ENCODE measurements at places on chromosomes 7 and 10. TPM values are rescaled to one million over a fixed set of nuclear protein-coding genes. Genes with fewer than 3 reads are reported as not detected.

Gene NFE2L3
- 211 TPM for total RNA-seq

DNA sequence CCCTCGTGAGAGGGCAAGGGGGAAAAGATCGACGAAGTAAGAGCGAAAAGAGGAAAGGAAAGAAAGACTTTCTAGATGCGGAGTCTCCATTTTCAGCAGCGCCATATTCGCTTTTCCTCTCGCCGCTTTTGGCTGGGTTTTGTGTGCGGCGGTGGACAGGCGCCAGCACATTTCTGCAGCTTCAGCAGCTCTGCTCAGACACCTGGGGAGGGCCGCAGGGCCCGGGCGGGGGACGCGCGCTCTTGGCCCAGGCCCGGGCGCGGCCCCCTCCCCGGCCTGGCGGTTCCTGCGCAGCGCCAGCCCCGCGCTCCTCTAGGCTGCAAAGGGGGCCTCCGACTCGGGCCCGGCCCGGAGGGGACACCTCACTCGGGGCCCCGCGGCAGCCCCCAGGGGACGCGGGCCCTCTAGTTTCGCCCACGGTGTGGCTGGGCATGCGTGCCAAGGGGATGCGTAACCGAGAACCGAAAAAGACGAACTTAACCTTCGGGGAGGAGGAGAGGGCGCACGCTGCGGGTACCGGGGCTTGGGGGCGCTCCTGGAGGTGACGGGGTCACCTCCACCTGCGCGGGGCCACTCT is 34.5 kb upstream of the EBLN1 start:
- DNase-seq: peak; percentile 84

GRCh38 chr7:132446260-132446659 is 130.0 kb downstream of the PLXNA4 start:
- DNase-seq: no peak

GRCh38 chr10:75441196-75441595 is 9.8 kb downstream of the LRMDA start:
- DNase-seq: no peak

Gene CPED1
- 21.5 TPM for total RNA-seq

DNA sequence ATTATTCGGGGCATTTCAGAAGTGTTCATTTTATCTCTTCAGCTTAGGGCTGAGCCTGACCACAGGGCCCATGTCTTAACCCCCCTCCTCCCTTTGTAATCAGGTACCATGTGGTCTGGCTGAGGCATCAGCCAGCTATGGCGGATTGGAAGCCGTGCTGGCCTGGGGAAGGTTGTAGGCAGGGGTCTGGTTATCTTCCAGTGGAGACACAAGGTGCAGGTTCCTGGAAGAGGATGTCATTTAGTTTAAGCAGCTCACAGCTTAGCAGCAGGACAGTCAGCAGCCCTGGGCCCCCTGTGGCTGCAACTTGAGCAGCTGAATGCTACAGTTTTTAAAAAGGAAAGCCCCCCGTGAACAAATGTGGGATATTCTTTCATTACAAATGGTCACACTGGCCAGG is 22.1 kb downstream of the BAG3 start:
- DNase-seq: no peak

DNA sequence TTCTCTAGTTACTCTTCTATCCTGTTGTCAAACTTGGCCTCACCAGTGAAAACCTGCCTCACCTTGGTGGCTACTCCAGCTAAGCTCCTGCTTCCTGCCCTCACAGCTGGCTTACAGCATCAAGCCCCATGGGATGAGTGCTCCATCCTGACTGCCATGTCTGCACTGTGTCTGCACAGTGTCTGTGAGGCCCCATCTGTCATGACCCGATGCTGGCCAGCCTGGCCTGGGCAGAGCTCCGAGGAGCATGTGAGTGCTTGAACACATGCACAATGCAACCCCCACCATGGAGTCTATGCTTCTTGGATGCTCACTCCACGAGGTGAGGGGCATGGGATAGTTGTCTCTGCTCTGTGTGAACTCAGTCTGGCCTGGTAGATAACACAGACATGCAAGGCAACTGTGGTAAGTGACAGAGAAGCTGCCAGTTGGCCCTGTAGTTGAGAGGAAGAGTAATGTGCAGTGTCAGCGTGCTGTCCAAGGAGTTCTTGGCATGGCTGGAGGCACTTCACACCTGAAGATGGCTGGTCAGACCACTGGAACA is 207.1 kb upstream of the ZNF32 start:
- no peak for DNase-seq

Gene SFMBT2
- 0.06 TPM for total RNA-seq

Gene CBLL1
- total RNA-seq: 41.0 TPM

- no peak for DNase-seq
Observed at GRCh38 chr7:85322252-85322651, 135.4 kb upstream of the SEMA3D start.

- no peak for DNase-seq
Observed at GRCh38 chr7:80231707-80232106, 97.1 kb downstream of the GNAI1 start.

GRCh38 chr10:105278439-105278838 is 637.3 kb downstream of the SORCS3 start:
- no peak for DNase-seq

Gene ZPBP
- not detected for total RNA-seq

- no peak for DNase-seq
Observed at GRCh38 chr10:51034769-51035168, 39.5 kb upstream of the PRKG1 start.

- DNase-seq: no peak
Observed at GRCh38 chr7:151697515-151697895, 177.8 kb upstream of the RHEB start.

DNA sequence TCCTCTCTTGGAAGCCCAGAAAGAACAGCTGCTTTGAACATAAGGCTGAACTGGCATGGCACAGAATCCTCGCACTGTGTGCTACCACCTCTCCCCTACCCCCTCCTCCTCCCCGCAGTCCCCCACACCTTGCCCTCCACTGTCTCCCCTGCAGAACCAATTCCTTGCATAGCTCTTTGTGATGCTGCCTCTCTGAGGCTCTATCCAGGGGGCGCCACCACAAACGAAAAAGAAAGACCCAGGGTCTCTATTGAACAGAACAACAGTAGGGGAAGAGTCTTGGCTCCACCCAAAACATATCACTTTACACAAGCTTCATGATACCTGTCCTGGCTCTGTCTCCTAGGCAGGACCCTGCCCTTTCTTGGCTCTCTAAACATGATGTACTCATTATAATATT is 26.2 kb upstream of the EBLN1 start:
- no peak for DNase-seq

- no peak for DNase-seq
Observed at GRCh38 chr10:7397049-7398035, 13.5 kb downstream of the SFMBT2 start.

DNA sequence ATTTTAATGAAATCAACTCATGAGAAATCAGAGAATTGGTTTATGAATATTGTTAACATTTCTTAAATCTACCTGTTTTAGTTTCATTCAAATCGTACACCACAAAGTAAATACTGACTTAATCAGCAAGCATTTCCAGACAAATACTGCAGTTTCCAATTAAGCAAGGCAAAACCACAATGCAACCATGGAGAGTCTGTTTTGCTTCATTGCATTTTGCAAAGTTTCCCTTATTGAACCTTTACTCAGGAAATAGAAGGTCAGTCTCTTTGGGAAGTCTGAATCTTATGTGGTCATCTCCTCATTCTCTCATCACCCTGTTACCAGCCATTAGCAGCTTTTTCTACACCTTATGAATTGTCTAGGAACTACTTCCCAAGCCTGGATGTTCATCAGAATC is 400.5 kb downstream of the IPMK start:
- no peak for DNase-seq

Gene TRIM74
- not detected for total RNA-seq

Gene GPER1
- 1.4 TPM for total RNA-seq

GRCh38 chr10:33858326-33858725 is 523.9 kb upstream of the NRP1 start:
- no peak for DNase-seq

DNA sequence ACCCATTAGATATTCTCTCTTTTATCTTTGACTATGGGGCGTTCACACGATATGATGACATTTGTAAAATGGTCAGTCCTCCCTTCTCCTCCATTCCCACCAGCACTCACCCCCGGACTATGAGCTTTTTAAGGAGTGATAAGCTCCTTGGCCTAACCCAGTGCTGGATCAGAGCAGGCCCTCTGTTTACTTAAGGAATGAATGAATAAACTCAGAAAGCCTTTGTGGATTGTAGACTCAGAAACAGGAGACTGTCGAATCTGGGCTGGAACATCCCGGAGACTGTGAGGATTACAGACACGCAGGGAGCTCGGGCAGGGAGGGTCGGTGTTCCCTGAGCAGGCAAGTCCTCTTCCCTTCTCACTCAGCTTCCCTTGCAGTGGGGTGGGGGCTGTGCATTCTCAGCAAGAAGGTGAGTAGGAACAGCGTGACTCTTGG is 6.8 kb upstream of the ZCCHC24 start:
- DNase-seq: no peak
